ENCODE measurements at places on chromosomes 6 and 20. TPM values are rescaled to one million over a fixed set of nuclear protein-coding genes. Genes with fewer than 3 reads are reported as not detected.

- no peaks in the 10 kb centered on the region for H3K27me3 ChIP-seq
- H3K27ac ChIP-seq = peak overlapping the region; percentile 96
- H3K4me3 ChIP-seq = peak overlapping the region; percentile 92
Observed at GRCh38 chr6:44388135-44388487, 605 bp downstream of the CDC5L start.

GRCh38 chr20:31948008-31948407, 3.8 kb downstream of the PDRG1 start:
- H3K4me3 ChIP-seq = no peak overlapping the region
- no peak overlapping the region for H3K27ac ChIP-seq
- DNase-seq = no peak
- peaks cover 18% of the 10 kb centered on the region for H3K4me1 ChIP-seq

GRCh38 chr6:98137391-98137790, 697.0 kb upstream of the POU3F2 start:
- no peak for DNase-seq
- no peak overlapping the region for H3K4me3 ChIP-seq
- no peaks in the 10 kb centered on the region for H3K4me1 ChIP-seq
- no peak overlapping the region for H3K27ac ChIP-seq
- no peaks in the 10 kb centered on the region for H3K27me3 ChIP-seq

- peaks cover 24% of the 10 kb centered on the region for H3K36me3 ChIP-seq
- no peak for DNase-seq
- no peak overlapping the region for H3K4me3 ChIP-seq
- no peaks in the 10 kb centered on the region for H3K27me3 ChIP-seq
- H3K27ac ChIP-seq = peak overlapping the region; percentile 46
- H3K4me1 ChIP-seq = peaks cover 19% of the 10 kb centered on the region
Observed at GRCh38 chr6:8082954-8083858, 19.0 kb upstream of the BLOC1S5 start.

PCK1 gene
- total RNA-seq = 1.8 TPM

ARFGEF3 gene
- total RNA-seq = 0.78 TPM

ATP9A gene
- 11.8 TPM for total RNA-seq
